ENCODE measurements at places on chromosomes 11 and 22.
A peak's percentile ranks its signal among the peaks of the same experiment; 100 is the strongest.

DNA sequence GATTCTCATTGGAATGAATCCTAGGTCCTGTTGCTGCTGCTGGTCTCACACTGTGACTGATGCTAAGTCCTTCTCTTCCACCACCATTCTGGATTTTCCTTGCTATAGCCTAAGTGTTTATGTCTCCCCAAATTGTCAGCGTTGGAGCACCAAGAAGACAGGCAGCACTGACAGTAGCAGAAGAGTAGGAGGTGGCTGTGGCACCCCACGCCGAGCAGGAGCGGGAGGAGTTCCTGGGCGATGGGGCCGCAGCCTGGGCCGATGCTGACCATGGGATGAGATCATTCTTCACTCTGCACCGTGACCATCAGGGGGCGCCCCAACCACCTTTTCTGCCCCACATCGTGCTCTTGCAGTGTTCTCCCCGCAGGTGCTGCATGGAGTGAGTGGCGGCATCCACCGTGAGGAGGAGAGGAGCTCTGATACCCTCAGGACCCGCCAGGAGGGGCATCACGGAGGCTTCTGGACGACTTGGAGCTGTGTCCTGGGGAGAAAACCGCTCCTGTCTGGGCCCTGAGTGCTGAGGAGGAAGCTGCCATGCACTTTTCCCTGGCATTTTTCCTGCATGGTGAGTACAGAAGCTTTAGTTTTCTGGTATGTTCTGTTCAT is 57.0 kb downstream of the LRRC74B start:
- peak; percentile 73 for DNase-seq

DNA sequence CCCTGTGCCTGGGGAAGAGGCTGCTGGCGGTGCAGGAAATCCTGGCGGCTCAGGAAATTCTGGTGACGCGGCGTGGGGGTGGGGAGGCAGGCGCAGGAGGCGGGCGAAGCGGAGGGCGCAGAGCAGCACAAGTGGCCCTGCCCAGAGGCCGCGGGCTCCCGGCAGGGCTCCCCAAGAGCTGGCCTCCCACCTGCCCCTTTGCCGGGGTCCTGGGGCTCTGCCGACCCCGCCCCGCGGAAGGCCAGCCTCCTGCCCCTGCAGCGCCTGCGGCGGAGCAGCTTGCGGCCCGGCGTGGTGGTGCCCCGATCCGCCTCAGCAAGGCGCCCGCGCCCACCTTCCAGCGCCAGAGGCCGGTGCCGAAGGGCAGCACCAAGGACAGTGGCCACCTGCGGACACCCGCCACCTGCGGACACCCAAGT is 100.2 kb upstream of the OR4C13 start:
- DNase-seq: no peak

GRCh38 chr11:20038972-20039371 is 121.3 kb downstream of the DBX1 start:
- DNase-seq: no peak

GRCh38 chr11:2883640-2883978 is 2.0 kb downstream of the CDKN1C start:
- DNase-seq: no peak

DNA sequence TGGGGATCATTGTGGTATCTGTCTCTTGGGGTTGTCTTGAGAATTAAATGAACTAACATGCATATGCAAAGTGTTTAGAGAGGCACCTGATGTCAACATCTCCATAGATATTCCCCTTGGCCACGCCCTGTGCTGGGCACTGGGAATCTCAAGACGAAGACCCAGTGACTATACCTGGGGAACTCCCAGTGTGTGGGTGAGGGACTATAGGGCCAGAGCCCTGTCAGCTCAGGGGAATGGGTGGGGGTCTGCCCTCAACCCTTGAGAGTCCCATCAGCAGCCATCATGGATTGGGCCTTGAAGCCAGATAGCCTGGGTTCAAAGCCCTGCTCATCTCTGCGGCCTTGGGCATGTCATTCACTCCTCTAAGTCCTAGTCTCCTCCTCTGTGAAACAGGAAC is 21.6 kb upstream of the LMO1 start:
- DNase-seq: no peak

- peak; percentile 76 for DNase-seq
Observed at GRCh38 chr11:108199446-108200321, 22.8 kb downstream of the NPAT start.

DNA sequence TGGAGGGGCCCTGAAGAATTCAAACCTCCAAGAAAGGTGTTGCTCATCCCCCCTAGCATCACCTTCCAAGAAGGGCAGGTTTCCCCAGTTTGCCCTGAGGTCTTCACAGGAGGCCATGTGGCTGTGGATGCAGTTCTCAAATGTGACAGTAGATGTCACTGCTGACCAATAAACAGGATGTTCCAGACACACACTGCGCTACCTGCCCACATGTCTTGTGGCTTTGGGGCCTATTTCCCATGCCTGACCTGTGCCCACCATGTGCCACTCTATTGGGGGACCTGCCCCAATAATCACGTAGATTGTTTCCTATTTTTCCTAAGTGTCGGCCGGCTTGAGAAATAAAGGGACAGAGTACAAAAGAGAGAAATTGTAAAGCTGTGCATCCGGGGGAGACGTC is 4.5 kb downstream of the GSTT2 start:
- DNase-seq: peak; percentile 35

DNA sequence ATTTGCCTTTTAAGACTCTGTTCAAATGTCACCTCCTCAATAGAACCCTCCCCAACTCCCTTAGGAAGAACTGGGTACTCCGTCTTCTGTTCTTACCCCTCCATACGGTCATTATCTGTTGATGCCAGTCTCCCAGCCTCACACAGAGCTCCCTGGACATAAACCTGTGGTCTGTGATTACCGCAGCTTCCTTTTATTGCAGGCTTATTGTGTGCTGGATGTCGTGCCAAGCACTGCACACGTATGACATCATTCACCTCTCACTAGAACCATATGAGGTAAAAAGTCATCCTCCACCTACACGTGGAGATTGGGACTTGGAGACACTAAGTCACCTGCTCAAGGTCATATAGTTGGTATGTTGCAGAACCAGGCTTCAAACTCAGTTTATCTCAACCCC is 15.3 kb downstream of the PTPN5 start:
- DNase-seq: no peak

DNA sequence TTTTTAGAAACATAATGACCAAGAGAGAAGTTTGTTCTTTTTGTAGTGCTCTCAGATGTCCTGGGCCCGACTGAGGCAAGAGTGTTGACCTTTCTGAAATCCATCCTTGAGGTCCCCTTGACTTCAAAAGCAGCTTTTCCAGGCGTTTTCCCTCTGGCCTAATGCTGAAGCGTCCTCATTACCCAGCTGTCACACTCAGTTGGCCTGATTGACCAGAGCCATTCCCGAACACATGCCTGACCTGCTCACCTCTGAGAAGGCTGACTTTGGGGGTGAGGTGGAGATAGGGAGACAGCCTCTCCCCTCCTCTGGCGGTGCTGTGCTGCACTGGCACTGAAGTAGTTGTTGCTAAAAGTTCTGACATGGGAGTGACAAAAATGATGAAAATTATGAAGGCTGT is 66.9 kb downstream of the ALX4 start:
- DNase-seq: no peak

- DNase-seq: no peak
Observed at GRCh38 chr11:133545199-133545803, 13.0 kb upstream of the OPCML start.

- DNase-seq: peak; percentile 62
Observed at GRCh38 chr22:20549232-20549841, 41.9 kb downstream of the MED15 start.

GRCh38 chr11:94800414-94800813 is 32.3 kb downstream of the AMOTL1 start:
- DNase-seq: no peak

DNA sequence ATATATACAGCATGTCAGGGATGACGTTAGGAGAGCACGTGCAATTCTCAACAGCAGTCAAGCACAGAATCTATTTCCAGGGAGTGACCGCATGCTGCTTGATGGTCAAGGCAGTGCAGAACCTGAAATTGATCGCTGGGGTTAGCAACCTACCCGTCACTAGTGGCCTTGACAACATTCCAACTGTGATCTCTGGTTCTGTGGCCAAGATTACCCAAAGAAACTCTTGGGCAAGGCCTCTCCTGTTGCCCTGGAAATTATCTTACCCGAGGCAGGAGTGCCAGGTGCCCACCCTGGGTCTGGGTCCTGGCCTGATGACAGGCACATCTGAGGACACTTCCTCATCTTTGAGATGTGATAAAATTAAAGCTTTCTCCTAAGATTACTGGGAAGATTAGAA is 2.2 kb downstream of the TM7SF2 start:
- DNase-seq: no peak

DNA sequence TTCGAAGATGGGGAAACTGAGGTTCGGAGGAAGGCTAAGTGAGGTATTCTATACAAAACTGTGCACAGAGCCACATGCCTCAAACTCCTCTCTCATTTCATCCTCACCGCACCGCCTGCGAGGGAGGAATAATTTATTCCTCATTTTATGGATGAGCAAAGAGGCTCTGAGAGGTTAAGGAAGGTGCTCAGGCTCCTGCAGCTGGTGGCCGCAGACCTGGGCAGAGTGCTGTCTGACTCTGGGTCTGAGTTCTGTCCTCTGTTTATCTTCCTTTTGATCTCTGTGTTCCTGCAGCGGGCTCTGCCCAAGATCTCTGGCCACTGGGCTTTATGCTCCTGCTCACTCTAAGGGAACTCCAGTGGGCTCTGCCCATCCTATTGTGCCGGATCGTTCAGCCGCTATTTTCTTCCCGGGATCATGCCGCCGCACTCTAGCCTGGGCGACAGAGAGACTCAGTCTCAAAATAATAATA is 59.5 kb downstream of the MCM5 start:
- no peak for DNase-seq

DNA sequence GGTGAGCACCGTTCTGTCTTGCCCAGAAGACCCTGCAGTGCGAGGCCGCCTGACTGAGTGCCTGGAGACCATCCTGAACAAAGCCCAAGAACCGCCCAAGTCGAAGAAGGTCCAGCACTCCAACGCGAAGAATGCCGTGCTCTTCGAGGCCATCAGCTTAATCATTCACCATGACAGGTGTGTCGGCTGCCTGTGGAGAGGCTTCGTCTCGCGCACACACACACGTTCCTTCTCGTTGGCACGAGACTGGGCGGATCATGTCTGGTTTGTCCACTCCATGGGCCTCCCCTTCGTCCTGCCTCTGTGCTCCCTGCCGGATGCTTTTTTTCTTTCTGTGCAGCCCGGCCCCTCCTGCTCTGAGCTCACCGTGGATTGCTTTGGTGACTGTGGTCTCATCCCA is 51.1 kb downstream of the MUC6 start:
- DNase-seq: no peak

DNA sequence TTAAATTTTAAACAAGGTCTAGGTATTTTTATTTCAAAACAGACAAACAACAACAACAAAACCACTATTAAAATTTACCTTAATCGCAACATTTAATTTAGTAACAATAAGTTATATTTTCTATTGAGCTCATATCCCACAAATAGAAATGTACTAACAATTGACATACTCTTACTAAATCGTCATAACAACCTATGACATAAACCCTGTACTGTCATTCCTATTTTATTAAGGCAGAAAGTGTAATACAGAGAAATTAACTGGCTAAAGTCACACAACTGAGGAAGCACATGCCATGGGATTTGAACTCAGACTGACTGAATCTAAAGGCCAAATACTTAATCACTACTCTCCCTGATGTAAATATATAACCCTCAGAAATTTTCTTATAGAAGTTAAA is 3.0 kb downstream of the KIF18A start:
- DNase-seq: no peak

- no peak for DNase-seq
Observed at GRCh38 chr22:43310311-43310710, 32.9 kb downstream of the SCUBE1 start.

DNA sequence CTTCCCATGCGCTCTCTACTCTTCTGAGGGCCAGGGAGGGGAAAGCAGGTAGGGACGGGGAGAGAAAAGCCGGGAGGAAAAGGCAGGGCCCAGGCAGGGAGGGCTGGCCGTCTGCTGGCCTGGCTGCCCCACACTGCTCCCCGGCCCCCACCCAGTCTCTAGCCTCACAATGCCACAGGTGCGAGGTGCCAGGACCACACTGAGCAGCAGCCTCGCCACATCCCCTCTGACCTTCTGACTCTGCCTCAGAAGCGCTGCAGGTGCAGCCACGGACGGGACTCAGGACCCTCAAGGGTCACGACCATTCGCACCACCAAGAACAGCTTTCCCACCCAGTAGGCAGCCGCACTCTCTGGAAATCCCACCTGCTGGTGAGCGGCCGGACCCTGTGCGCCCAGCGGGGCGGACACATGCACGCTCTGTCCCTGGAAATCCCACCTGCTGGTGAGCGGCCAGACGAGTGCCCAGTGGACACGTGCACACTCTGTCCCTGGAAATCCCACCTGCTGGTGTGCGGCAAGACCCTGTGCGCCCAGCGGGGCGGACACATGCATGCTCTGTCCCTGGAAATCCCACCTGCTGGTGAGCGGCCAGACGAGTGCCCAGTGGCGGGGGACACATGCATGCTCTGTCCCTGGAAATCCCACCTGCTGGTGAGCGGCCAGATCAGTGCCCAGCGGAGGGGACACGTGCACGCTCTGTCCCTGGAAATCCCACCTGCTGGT is 20.1 kb downstream of the TOLLIP start:
- no peak for DNase-seq

DNA sequence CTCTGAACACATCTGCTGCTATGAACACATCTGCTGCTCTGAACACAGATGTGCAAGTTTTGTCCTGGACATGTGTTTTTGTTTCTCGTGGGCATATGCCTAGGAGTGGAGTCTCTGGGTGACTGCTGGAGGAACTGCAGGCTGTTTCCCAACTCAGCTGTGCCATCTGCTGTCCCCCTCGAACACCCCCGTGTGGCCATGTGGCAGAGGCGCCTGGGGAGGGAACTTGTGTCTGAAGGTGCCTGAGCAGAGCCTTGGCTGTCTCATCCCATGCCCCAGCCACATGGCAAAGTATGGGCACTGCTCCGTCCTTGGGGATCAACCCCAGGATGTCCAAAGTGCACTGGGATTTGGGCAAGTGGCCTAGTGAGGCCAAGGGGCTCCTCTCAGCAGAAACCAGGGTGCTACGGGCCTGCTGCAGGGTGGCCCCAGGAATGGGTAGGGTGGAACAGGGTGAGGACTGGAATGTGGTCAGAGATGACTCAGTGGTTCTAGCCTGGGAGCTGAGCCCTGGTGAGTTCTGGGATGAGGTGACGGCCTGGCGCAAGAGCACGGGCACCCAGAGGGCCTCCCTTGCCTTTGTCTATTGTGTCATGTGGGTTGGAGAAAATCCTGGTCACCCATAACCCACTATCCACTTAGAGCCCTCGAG is 14.7 kb downstream of the GATD1 start:
- DNase-seq: peak; percentile 72
